ENCODE measurements at places on chromosomes 6 and 20.

DNA sequence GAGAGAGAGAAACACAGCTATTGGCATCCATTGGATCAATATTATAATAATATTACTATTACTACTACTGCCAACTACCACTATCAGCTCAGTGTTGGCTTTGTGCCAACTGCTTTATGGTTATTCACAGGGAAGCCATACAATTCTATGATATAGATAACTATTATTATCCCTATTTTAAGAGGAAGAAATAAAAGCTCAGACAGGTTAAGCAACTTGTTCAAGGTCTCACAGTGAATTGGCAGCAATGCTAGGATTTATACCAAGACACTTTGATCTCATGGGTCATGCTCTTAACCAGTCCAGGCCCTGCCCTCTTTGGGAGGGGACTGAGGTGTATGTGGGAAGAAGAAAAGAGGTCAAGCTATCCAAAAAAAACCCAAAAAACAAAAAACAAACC is 82.0 kb upstream of the TRAF3IP2 start:
- no peak for DNase-seq

- no peak for DNase-seq
Measured at GRCh38 chr20:3221398-3222226, 12.3 kb downstream of the ITPA start.

GRCh38 chr6:1381481-1382330 is 7.7 kb upstream of the FOXF2 start:
- DNase-seq, result no peak

DNA sequence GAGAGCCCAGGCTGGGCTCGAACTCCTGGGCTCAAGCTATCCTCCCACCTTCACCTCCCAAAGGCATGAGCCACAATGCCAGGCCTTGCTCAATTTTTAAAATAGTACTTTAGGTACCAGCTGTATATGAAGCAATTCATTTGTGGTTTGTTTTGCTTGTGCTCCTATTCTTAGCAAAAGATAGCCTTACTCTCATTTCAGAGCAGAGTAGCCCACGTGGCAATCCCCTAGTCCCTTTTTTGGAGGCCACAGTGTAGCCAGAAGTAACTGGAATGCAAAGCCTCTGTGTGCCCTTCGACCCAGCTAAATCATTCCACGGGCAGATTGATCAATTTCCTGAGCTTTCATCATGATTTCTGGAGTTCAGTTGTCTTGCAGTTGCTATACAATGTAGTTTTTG is 372.2 kb downstream of the NRN1 start:
- no peak for DNase-seq

GRCh38 chr6:2641044-2641725 is 109.5 kb downstream of the MYLK4 start:
- no peak for DNase-seq

- no peak for DNase-seq
Measured at GRCh38 chr20:59242714-59243626, 57.4 kb upstream of the EDN3 start.

- no peak for DNase-seq
Measured at GRCh38 chr6:22081709-22082108, 215.1 kb downstream of the PRL start.

- DNase-seq, result no peak
Measured at GRCh38 chr6:138948004-138948403, 40.0 kb downstream of the REPS1 start.

- DNase-seq, result no peak
Measured at GRCh38 chr6:88566746-88567534, 396.5 kb downstream of the RNGTT start.

- no peak for DNase-seq
Measured at GRCh38 chr6:128314190-128314589, 206.2 kb downstream of the PTPRK start.

DNA sequence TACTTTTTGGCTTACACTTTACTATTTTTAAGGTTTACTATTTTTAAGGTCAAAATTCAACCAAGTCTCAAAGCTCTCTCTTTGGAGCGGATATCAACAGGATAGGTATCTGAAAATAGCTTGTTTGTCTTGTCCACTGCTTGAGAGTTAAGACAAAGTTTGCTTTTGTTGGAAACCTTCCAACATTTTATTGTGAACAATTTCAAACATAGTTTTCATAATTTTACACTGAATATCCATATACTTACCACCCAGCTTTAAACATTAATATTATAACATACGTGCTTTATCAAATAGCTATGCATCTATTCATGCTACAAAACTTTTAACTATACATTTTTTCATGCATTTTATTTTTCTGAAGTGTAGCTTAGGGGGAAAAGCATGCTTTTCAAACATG is 109.9 kb downstream of the FYN start:
- no peak for DNase-seq

GRCh38 chr6:3627956-3628835 is 123.3 kb downstream of the PXDC1 start:
- no peak for DNase-seq

DNA sequence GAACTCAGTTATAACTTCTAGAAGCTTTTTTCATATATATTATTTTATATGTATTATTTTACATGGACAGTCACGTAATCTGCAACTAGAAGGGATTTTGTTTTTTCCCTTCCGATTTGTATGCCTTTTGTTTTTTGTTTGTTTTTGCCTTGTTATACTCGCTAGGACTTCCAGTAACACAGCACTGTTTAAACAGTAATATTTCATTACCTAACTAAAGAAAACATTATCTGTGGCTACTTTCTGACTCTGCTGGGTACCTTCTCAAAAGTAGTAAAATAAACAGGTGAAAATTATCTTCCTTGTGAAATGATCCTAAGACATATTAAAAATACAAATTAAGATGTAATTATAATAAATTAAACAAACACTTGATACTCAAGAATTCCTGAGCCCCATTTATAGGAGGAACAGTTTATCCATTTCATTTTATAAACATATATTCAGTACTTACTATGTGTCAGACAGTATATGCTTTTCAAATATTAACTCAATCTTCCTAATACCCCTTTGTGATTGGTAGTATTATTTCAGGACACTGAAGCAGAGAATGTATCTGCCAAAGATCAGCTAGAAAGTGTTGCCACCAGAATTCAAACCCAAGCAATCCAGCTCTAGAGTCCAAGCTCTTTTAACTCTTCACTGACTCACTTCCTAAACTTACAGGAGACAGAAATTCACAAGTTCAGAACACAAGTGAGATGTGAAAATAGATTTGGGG is 65.3 kb downstream of the MAP3K5 start:
- no peak for DNase-seq

DNA sequence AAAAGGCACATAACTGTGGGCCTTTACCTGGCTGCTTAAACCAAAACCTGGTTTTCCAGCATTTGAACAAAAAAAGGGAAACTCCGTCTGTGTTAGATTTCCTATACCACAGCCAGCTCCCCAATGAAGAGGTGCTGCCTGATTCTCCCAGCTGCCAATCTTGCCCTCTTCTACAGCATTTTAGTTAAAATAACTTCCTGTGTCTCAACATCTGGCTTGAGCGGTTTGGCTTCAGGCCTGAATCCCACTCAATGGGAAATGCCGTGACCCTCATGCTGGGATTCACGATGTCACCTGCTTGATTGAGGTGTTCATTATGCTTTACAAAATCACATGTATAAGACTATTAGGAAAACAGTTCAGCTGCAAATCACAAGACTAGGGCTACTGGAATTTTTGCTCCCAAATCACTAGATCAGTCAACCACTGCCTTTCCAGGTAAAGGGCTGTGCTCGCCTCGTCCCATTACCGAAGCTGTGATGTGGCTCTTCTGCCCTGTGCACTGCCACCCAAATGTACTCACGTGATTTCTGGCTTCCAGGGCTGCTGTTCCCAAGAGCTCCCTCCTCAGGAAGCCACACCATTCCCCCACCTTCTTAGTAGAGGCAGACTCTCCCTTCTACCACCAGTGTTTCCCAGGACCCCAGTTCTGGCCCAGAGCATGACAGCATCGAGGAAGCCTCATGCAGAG is 94.6 kb downstream of the PSMG4 start:
- DNase-seq, result no peak

GRCh38 chr20:47271046-47271615 is 85.4 kb downstream of the ZMYND8 start:
- no peak for DNase-seq

GRCh38 chr20:61454053-61454452 is 202.0 kb downstream of the CDH4 start:
- DNase-seq, result no peak

GRCh38 chr6:90233994-90234393 is 62.6 kb downstream of the BACH2 start:
- DNase-seq, result peak; percentile 38

GRCh38 chr6:161511447-161512095 is 237.7 kb upstream of the AGPAT4 start:
- no peak for DNase-seq

DNA sequence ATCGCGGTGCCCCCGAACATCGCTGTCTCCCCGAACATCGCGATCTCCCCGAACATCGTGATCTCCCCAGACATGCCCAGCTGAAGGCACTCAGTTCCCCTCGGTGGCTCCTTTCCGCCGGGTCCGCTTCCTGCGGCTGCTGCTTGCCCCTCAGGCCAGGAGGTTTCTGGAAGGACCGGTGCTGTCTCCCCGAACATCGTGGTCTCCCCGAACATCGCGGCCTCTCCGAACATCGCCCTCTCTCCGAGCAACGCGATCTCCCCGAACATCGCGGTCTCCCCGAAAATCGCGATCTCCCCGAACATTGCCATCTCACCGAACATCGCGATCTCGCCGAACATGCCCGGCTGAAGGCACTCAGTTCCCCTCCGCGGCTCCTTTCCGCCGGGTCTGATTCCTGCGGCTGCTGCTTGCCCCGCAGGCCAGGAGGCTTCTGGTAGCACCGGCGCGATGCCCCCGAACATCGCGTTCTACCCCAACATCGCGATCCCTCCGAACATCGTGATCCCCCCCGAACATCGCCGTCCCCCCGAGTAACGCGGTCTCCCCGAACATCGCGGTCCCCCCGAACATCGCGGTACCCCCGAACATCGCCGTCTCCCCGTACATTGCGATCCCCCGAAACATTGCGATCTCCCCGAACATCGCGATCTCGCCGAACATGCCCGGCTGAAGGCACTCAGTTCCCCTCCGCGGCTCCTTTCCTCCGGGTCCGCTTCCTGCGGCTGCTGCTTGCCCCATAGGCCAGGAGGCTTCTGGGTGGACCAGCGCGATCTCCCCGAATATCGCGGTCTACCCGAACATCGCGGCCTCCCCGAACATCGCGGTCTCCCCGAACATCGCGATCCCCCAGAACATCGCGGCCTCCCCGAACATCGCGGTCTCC is 808 bp downstream of the ULBP1 start:
- no peak for DNase-seq

DNA sequence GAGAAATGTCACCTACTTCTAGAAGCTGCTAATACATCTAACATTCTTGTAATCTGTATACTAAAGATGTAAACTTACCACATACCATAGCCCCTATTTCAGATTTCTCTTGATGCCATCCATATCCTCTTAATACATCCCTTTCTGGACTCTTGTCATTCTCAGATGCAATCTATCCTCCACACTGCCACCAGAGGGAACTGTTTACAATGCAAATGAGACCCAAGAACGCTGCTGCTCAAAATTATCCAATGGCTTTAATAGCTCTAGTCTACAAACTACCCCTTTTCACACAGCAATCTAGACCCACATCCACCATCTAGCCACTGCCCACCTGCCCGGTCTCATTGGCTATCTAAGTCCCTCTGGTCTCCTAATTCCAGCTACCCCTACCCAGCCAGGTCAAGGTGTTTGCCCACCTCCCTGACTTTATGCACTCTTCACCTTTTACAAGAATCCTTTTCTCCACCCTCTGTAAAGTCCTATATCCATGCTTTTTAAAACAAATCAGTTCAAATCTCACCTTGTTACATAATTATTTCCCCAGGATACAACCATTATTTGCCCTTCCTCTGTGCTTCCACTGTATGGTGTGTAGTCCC is 14.8 kb downstream of the FAXC start:
- DNase-seq, result no peak

GRCh38 chr20:46315311-46315710 is 7.0 kb upstream of the CDH22 start:
- DNase-seq, result no peak

- DNase-seq, result no peak
Measured at GRCh38 chr20:11901127-11901526, 16.6 kb upstream of the BTBD3 start.

DNA sequence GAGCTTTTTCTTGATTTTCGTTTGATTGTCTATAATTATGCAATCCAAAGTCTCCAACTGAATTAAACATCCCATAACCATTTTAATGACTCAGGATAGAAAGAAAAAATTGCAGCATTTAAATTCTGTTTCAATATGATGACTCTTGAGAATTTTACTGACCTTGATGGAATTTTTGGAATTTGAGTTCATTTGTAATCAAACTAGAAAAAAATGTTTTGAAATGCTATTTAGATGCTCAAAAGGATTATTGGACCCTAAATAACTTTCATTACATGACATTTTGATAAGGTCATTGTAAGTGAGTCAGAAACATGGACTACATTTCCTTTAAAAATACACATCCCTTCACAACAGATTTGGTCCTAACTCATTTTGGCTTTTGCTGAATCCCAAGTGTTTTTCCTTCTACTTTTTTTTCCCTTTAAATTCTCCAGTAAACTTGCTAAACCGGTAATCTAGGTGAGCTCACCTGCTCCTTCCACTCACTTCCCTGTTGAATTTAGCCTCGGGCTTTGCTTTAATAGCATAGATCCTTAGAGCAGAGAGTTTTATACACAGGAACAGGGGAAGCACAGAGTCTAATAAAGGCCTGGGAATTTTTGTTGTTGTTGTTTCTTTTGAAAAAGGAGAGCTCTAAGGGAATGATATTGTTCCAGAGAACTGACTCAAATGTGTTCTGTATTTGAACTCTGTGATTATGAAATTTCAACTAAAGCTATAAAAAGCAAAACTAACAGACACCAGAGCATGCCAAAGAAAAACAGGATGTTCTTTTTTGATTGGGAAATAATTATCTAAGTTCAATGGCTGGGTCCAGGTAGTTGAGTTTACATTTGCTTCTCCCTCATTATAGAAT is 1088.2 kb upstream of the CITED2 start:
- DNase-seq, result no peak

GRCh38 chr20:44204832-44205215 is 5.7 kb downstream of the OSER1 start:
- no peak for DNase-seq

DNA sequence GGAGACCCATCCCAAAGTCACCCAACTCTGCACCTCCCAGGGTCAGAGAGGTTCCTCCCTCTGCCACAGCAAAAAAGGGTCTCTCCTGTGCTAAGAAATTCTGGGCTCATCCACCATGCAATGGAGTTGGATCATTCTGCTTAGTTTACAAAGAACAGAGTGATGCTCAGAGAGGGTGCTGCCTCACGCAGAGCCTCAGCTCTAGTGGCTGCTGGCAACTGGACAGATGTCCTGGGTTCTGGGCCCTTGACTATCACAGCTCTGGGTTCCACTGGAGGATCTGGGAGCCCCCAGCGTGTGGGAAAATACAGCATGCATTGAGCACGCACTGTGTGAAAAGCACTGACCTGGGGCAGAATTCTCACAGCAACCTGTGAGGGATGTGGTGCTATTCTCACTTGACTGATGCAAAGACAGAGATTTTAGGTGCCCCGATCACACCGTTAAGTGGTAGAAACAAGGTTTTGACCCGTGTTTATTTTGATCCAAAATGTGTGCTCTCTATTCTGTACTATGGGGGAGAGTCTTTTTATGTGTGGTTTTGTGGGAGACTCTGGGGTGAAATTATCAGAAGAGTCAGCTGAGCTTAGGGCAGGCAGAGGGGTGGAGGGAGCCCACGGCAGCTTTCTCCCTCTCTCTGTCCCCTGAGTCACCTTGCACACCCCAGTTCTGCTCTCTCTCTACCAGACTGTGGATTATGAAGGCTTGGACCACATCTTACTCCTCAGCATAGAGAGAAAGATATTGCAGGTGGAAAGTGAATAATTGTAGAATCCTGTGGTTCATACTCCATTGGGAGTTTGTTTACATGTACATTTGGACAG is 19.9 kb downstream of the TREML4 start:
- no peak for DNase-seq
